ENCODE measurements at places on chromosomes 5 and 9.

GRCh38 chr5:4156889-4157288, 561.3 kb downstream of the IRX1 start:
- DNase-seq, result no peak

DNA sequence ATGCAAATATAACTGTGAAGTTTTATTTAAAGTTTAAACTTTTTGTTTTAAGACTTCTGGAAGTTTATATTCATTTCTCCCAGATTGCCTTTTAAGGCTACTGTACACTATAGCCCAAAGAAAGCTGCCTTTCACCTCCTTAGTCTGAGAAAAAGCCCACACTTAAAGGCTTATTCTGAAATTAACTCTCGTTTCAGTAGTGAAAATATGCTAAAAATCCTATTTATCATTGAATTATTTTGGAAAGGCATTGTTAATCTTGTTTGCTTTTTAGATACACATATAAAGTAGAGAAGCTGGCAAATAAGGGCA, 3.3 kb upstream of the PURA start:
- DNase-seq, result no peak

DNA sequence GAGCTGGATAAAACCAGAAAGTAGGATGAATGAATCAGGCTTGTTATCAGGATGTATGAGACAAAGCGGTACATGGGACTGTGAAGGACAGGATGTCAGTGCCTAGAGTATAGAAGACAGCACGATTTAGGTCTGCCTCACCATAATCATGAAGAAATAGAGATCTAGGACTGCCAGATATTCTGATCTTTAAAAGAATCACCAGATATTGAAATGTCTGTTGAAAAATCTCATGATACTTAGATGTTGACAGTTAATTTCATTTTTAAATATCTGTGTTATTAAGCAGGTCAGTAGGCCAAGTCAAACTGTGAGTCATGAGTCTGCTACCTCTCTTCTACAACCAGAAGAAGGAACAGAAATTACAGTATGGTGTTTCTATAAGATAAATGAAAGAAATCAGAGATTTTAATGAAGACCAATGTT, 65.0 kb downstream of the ST8SIA4 start:
- no peak for DNase-seq

- DNase-seq, result no peak
Observed at GRCh38 chr5:4089087-4089486, 493.5 kb downstream of the IRX1 start.

DNA sequence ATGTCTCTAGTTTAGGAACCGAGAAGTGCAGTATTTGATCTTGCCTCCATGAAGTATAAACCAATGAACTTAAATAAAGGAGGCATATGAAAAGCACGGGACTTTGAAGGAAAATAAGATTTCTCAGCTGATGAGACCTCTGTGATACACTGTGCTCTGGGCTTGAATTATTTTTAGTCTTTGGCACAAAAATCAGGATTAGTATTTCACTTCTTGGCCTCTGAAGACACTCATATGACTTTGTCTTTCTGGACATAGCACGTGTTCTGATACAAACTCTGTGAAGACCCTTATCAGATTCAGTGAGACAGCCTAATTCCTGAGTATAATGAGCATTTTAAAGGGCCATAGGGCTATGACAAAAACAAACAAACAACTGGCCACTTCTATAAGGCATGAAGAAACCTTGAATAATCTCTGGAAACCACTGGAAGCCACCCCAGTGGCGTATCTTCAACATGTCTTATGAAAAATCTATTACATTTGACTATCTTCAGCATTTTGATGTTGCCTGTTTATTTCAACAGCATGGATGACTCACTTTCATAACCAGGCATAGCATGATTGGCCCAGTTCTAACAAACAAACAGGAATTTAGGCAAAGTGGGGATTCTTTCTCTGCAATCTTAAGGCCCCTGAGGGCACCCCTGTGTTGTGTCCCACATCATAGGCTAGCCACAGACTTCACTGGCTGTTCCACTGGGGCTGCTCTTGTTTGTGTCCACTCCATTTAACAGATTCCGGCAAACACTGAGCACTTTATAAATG, 90.3 kb upstream of the ZNF462 start:
- DNase-seq, result no peak

DNA sequence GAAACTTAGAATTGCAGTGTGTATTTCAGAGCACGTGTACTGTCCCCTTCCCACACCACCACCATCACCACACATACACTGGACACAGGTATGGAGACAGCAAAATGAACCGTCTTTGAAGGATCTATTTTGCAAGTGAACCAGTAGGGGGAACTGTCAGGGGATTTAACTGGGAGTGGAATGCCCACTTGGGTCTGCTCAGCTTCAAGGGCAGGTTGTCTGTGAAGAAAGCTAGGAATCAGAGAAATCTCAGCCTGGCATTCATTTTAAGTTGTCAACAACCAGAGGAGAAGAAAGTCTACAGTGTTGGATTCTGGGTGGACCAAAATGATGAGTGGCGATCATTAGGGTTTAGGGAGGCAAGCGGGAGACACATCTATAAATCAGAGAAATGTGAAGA, 147.0 kb downstream of the DCP2 start:
- DNase-seq, result no peak

GRCh38 chr5:61525512-61526206, 193.6 kb downstream of the ZSWIM6 start:
- DNase-seq, result no peak

- DNase-seq, result no peak
Observed at GRCh38 chr5:44835693-44836092, 26.9 kb downstream of the MRPS30 start.

DNA sequence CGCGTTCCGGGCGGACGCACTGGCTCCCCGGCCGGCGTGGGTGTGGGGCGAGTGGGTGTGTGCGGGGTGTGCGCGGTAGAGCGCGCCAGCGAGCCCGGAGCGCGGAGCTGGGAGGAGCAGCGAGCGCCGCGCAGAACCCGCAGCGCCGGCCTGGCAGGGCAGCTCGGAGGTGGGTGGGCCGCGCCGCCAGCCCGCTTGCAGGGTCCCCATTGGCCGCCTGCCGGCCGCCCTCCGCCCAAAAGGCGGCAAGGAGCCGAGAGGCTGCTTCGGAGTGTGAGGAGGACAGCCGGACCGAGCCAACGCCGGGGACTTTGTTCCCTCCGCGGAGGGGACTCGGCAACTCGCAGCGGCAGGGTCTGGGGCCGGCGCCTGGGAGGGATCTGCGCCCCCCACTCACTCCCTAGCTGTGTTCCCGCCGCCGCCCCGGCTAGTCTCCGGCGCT, at the start of gene DAPK1:
TSS of gene DAPK1 (plus strand) at position 264 of the 442 bp plus-strand sequence. CDS start 1,211 bp downstream, outside the sequence.
- no peak for DNase-seq

- no peak for DNase-seq
Observed at GRCh38 chr5:170534177-170534576, 30.4 kb downstream of the KCNIP1 start.

- DNase-seq, result no peak
Observed at GRCh38 chr5:120098426-120098825, 365.7 kb upstream of the PRR16 start.

DNA sequence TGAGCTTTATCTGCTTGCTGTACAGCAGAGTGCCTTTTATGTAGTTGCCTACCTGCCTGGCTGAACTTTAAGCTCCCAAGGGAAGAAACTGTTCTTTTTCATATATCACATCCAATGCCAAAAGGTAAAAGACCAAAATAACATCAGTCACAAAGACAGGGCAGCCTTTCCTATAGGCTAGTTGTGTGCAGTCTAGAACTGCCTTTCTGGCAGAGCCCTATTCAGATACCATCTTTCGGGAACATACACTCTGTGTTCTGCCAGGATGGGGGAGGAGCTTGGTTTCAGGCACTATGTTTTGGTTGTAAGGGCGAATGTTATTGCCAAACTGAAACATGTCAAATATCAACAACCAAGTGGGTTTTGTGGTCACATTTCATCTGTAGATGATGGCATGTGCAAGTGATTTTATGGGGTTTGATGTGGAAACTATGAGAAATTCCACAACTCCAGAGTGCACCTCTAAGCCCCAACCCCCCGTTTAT, 314.5 kb downstream of the ADGRV1 start:
- DNase-seq, result no peak

DNA sequence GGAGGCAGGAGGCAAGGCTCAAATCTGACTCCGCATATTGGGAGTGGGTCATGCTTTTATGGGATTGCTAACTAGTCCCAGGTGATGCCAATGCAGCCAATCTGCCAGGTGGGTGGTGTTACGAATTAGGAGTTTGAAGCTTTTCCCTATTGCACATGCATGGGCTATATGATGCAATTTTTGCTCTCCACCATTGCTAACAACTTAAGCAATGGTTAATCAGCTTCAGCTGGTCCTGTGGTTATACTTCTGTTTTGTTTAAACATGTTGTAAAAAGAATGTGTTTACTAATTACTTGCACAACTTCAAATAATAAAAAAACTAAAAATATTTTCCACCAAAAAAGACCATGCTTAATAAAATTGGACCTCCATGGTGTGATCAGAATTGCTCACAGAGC, 55.7 kb downstream of the SHC3 start:
- no peak for DNase-seq

DNA sequence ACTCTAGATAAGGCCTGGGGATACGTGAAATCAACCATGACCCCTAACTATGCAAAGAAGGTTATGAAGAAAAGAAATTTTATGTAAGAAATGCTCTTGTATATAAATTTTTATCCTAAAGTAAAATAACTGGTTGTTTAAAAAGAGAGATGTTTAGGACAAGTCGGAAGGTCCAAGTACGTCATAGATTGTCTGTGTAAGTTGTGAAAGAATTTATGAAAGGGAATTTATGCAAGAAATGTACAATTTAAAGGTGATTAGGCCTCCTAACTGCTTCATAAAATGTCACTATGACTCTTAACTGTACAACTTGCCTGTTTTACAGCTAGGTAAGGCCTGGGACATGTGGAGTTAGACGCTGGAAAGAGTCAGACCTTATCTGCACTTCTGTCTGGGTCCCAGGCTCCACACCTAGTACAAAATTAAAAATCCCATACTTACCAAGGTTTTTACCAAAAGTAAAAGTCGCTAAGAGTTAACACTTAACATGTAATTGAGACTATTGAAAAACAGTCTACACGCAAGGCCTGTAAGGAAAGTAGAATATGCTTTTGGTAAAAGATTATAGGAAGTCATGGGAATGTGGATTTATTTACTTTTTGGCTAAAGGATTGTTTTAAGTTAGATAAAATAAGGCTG, 77.4 kb downstream of the KIAA0825 start:
- no peak for DNase-seq

DNA sequence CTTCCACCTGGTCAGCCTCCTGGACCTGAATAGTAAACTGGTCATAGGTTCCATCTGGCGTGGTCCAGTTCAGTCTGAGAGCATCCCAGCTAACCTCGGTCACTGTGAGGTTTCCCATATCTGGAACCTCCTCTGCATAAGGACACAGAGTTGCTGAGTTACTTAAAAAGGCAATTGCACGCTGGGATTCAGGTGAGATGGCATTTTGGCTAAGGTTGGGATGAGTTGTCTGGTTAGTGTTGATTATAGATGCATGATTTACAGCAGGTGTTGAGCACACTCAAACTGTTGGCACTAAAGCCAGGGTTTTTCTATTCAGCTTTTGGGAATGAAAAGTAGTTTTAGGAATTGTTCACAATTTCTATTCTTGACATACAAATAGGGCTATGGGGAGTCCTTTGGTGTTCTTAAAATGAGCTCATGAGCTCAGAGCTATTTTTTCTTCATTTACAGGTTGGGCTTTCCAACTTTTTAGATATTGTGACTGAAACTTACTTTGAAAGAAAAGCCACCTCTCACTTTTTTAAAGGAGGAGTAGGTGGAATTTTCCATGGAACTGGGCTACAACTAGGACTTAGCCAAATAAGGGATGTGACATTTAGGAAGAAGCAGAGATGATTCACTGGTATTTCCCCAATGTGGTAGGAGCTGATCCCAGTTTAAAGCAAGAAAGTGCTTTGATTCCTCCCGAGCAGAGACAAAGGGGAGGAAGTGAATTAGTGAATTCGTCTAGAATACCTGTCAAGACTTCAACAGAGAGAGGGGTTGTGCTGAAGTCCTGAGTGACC, 54.7 kb downstream of the TNC start:
- DNase-seq, result peak; percentile 28

- DNase-seq, result no peak
Observed at GRCh38 chr5:16931334-16932110, 4.6 kb downstream of the MYO10 start.

Measured in GM04504 (cell line).